ENCODE measurements at places on chromosomes 4 and X. TPM values are rescaled to one million over a fixed set of nuclear protein-coding genes. Genes with fewer than 3 reads are reported as not detected.

GPC4 gene
- 38.9 TPM for total RNA-seq

UGT2B15 gene
- total RNA-seq = 826 TPM

SLBP gene
- total RNA-seq = 26.4 TPM

GIMD1 gene
- 34.1 TPM for total RNA-seq

CFAP47 gene
- 0.17 TPM for total RNA-seq

TIGD4 gene
- 0.92 TPM for total RNA-seq

HPGD gene
- 37.2 TPM for total RNA-seq

DNA sequence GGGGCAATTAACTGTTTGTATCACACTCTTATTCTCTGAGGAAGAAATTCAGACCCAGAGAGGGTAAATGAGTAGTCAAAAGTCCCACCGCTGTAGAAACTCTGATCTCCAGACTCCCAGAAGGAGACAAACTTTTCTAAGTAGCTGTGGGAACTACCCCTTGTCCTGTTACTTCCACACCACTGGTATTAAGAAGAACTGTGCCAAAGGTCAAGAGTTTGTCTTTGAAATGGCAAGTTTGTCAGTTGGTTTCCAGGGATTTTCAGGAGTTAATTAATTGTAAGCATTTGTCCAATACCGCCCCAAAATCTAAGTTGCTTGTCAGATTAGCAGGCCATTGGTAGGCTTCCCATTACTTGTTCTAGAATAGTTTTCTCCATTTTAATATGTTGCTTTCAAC is 85.7 kb downstream of the GC start:
- DNase-seq = no peak

GRCh38 chr4:54695337-54695736 is 37.6 kb downstream of the KIT start:
- DNase-seq = no peak

DNA sequence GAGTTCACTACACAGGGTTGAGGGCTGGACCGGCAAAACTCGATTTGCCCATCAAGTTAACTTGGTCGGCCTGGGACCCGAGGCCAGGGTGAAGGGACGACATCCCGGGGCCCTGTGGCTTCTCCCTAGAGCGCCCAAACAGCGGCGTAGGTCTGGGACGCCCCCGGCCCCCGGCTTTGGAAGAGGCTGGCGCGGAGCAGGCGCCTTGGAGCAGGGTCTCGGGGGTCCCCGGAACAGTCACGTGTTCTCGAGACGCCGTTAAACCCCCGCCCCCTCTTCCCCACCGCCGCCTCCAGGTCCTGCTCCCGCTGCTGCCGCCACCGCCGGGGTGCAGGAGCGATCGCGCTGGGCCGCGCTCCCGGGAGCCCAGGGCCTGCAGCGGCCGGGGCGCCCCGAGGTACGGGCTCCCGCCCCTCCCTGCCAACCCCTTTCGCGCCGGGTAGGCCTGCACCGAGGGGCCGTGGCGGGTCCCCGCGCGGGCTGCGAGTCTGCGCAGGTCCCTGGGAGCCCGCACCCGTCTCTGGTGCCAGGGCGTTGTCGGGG is at the start of gene NPY5R:
Gene NPY5R (plus strand): TSS at position 289 of the 543 bp plus-strand sequence. CDS start 6,382 bp downstream, outside the sequence.
- DNase-seq = no peak

GRCh38 chr4:28247805-28248204 is 1387.2 kb downstream of the STIM2 start:
- no peak for DNase-seq

DNA sequence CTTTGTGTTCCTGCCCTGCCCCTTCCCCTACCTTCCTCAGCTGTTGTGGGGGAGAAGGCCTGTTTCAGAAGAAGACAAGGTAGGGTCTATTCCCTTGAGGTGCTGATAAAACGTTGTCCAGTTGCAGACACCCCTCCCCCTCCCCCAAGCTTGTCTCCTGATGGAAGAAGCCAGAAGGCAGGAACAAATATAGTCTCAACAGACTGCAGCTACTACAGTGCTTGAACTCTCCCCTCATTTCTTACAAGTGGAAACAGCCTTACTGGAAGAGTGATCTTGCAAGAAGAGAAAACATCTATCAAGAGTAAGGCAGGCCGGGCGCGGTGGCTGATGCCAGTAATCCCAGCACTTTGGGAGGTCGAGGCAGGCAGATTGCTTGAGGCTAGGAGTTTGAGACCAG is 11.0 kb upstream of the MAP7D3 start:
- no peak for DNase-seq

GRCh38 chr4:182801636-182802035 is 115.5 kb downstream of the DCTD start:
- DNase-seq = no peak

GRCh38 chr4:108314900-108315589 is 146.3 kb upstream of the LEF1 start:
- no peak for DNase-seq

Data from mucosa of gallbladder (tissue), 1 donor.